ENCODE measurements at places on chromosomes 4 and X. TPM values are rescaled to one million over a fixed set of nuclear protein-coding genes. Genes with fewer than 3 reads are reported as not detected.

SRPX2 gene
- 13.4 TPM for total RNA-seq

GPRASP2 gene
- 43.9 TPM for total RNA-seq

APLN gene
- not detected for total RNA-seq

NKX3-2 gene
- total RNA-seq: 0.37 TPM

SAGE1 gene
- total RNA-seq: not detected

GRPEL1 gene
- 32.2 TPM for total RNA-seq

CPLX1 gene
- 4.7 TPM for total RNA-seq

DNA sequence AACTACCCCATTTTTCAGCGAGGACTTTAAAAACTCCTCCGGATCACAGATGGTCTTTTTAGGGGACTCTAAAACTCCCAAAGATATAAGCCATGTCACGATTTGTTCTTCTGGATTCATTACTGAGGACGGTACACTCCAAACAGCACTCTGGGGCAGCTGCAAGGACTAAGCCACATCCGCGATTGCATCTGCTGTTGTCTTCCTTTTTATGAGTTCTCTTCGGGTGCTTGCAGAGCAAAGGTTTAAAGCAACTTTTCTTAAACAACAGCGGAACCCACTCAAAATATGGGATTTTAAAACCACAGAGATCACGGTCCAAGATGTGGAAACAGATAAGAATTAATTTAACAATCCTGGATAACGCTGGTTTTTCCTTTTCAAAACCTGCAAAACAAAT is at the start of gene ARHGEF6:
Gene ARHGEF6, minus strand, starts transcription at position 170 of the 400 bp plus-strand sequence. Its CDS starts 50 bp downstream, at position 120.
- DNase-seq: no peak

DNA sequence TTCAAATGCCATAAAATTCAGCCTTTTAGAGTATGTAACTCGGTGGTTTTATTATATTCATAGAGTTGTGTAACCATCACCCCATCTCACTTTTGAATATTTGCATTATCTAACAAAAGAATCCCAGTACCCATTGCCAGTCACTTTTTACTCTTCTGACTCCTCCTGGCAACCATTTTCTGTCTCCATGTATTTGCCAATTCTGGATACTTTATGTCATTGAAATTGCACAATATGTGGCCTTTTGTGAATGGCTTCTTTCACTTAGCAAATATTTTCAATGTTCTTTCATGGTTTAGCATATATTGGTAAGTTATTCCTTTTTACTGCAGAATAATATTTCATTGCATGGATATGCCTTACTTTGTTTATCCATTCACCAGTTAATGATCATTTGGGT is 79.9 kb downstream of the SLIT2 start:
- DNase-seq: no peak

DNA sequence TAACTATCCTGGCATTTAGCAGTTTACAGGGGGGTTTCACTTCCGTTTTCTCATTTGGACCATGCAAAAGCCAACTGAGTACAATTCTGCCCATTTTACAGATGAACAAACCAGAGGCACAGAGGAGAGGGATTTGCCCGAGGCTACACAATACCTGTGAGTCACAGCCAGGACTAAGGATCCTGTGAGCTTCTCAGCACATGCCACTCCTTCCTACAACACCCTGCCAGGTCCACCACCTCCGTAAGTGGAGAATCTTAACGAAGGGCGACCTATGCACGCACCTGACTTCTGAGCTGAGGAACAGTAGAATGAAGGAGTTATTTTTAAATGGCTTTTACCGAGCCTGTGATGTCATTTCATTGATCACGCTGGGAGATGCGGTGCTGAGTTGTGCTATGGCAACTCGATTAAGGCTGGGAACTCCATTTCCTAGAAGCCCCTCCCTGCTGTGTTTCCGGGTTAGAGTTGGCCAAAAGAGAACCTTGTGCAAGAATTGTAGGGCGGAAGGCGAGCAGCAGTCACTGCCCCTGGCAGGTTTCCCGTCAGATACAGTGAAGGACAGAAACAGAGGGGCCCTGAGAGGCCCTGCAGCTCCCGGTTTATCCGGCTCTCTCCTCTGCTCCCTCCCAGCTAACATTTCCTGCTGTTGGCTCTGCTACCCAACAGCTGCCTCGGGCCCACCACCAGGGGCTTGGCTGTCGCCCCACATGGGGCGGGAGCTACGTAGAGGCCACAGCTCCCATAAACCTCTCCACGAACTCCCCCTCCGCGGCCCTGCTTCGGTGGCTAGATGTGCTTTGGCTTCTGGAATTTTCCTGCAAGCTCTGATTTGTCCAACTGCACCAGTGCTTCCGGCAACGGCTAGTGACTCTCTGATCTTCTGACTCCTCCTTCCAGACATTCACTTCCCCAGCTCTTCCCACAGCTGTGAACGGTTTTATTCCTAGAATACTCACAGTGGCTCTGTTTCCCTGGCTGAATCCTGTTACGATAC is 75.1 kb upstream of the USP9X start:
- peak; percentile 32 for DNase-seq

- DNase-seq: no peak
Observed at GRCh38 chrX:123975180-123975579, 13.7 kb downstream of the STAG2 start.

GRCh38 chr4:88106205-88106604 is 52.2 kb downstream of the ABCG2 start:
- DNase-seq: no peak

DNA sequence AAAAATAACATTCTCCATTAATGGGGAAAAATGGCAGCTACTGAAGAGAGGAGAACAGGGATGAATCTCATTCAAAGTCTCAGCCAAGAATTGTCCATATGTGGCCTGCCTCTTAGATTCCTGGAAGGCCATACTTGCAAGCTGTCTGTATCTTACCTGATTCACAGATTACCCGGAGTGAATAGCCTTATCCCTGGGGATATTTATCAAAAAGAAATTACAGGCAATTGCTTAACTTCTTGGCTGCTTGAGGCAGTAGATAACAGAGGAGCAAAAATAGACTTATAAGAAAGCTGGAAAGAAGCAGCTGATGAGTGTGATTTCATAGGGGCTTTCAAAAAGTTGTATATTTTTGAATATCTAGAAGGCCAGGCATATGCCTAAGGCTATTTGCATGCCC is 68.8 kb upstream of the PPP1R2C start:
- DNase-seq: no peak

GRCh38 chr4:107034996-107035818 is 906 bp downstream of the DKK2 start:
- DNase-seq: peak; percentile 22

- peak; percentile 4 for DNase-seq
Observed at GRCh38 chrX:46447384-46447783, 97.8 kb downstream of the ZNF674 start.

DNA sequence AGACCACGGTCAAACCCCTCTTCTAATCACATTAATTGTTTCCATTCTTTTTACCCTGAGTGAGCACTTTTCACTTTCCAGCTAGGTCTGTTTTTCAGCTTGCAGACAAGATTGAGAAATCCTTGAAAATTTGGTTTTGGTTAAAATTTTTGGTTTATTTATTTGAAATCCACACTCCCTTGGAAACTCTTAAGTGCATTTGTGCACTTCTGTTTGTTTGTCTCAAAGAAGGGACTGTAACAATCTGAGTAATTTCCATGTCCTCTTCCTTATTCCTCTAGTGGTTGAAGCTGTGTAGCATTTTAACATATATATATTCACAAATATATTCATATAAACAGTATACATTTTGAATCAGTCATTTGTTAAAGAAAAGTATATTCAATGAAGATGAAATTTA is 333.3 kb downstream of the ANK2 start:
- DNase-seq: no peak

GRCh38 chr4:16608123-16608522 is 290.3 kb downstream of the LDB2 start:
- DNase-seq: no peak

DNA sequence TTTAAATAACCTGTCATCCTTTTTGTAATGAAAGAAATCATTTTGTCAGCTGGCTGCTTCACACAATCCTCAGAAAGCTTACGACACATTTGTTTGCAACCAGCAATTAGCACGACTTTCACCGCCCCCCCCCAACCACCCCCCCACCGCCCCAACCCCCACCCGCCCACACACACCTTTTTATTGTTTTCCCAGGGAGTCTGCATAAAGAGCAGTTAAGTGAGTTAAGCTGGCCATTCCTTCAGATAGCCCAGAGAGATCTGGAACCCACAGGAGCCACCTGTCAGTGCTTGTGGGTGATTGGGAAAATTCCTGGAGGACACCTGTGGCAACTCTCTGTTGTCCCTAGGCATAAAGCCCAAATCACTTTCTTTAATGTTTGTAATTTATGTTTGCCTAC is 175.7 kb upstream of the FMR1 start:
- no peak for DNase-seq

- no peak for DNase-seq
Observed at GRCh38 chr4:81694176-81694913, 222.6 kb upstream of the RASGEF1B start.

DNA sequence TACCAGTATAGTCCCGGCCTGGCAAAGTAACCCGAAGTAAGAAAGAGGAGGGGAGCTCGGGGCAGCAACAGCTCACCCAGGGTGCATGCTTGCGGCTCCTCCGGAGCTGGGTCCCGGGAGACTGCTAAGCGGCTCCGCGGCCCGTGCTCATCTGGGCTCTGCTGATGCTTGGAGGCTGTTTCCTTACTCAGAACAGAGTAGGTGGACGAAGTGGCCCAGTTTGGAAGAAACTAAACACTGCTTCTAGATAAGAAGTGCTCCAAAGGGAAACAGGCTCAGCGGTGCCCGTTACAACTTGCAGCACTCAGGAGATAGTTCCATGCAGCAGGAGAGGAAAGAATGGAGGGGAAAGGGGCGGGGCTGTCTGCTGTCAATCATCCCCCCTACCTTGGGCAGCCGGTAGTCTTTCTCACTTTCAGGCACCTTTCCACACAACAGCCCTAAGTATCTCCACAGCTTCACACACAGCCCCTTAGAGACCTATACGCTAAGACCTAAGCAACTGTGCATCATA is at the start of gene COL4A6:
Gene COL4A6, minus strand, starts transcription at position 313 of the 514 bp plus-strand sequence. Its CDS starts 226 bp downstream, at position 87.
- DNase-seq: no peak

- peak; percentile 22 for DNase-seq
Observed at GRCh38 chr4:114386637-114387233, 211.9 kb upstream of the UGT8 start.

DNA sequence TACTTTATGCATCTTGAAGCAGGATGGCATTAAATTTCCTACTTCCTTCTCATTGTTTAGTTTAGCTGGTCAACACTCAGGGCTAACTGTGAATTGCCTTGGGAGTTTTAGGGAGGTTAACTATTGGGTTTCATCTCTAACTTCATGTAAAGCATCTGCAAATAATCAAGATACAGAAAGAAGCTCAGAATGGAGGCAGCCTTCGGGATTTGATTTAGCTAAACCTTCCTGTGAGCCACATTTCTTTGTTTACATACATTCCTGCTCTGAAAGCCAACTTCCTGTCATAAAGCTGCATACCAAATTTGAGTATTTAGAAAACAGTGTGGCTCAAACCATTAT is 131.7 kb upstream of the PCDH18 start:
- DNase-seq: no peak

DNA sequence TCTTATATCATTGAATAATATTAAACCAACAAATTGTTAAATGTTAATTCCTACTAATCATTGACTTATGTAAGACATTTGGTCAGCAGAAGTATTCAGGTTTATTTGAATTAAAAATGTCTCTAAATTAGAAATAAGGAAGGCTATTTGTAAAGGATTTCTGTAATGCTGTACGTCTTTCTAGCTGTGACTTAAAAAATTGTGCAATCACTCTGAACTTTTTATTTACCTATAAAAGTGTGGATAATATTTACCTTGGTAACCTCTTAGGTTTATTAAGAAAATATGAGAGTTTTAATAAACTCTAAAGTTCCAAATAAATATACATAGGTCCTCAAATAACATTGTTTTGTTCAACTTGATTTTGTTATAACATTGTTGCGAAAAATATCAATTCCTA is 76.9 kb downstream of the SLC30A9 start:
- DNase-seq: no peak

GRCh38 chr4:36011381-36011780 is 232.9 kb downstream of the ARAP2 start:
- DNase-seq: no peak

DNA sequence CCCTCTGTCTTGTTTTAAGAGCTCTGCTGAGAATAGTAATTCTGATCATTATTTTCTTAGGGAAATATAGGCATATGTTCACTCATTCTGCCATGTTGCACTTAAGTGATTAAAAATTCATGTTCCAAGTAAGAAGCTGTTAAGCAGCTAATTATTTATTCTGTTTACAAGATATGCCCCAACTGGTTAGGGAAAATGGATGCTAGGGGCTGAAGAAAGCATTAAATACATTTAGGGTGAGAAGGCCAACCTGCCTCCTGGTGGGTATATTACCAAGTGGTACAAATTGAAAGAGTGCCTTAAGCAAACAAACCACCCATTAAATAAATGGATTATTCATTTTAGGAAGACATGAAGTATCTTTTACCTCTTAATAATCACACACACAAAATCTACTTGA is 392.6 kb upstream of the EPHA5 start:
- no peak for DNase-seq

GRCh38 chr4:95601356-95601755 is 52.6 kb upstream of the UNC5C start:
- DNase-seq: no peak

- no peak for DNase-seq
Observed at GRCh38 chr4:115279330-115279729, 165.9 kb upstream of the NDST4 start.

GRCh38 chrX:104329731-104330130 is 75.0 kb upstream of the ESX1 start:
- DNase-seq: no peak

DNA sequence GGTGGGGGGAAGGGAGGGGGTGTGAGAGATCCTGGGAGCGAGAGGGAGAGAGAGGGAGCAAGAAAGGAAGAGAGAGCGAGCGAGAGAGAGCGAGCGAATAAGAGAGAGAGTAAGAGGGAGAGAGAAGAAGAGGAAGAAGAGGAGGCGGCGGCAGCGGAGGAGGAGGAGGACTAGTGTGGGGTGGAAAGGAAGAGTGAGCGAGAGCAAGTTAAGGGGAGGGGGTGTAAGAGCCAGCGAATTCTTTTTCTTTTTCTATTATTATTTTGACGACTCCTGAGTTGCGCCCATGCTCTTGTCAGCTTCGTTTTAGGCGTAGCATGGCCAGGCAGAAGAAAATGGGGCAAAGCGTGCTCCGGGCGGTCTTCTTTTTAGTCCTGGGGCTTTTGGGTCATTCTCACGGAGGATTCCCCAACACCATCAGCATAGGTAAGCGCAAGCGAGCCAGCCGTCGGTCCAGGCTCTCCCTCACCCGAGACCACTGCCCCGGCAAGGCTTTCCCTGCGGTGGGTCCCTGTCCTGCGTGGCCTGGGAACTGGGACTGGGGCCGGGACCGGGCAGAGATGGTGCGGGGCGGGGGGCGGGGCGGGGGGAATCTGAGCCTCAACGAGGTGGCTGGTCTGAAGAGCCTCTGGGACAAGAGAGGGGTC is at the start of gene GRIA3:
Gene GRIA3, plus strand, starts transcription at position 60 of the 647 bp plus-strand sequence. Its CDS starts 258 bp downstream, at position 318.
- no peak for DNase-seq

Measured in G401 (cell line).